NCI-H345 (cell line): ENCODE measurements at places on chromosomes 13 and 19.

DNA sequence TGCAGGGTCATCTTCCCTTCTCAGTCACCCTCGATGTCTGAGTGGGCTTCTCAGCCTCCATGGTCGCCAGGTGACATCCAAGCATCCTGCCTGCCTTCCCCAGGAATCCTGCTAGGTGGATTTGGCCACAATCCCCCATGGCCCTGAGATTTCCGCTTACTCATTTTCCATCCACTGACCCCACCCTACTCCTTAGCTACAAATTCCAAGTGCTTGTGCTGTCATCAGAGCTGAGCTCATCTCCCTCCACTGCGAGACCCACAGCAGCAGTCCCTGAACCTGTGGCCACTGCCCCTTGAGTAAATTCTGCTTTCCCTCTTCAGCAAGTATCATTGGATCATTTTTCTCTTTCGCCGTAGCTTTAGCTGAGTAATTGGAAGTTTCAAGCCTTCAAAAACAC lies 90.5 kb upstream of the ANKRD10 start:
- no peak for DNase-seq

DNA sequence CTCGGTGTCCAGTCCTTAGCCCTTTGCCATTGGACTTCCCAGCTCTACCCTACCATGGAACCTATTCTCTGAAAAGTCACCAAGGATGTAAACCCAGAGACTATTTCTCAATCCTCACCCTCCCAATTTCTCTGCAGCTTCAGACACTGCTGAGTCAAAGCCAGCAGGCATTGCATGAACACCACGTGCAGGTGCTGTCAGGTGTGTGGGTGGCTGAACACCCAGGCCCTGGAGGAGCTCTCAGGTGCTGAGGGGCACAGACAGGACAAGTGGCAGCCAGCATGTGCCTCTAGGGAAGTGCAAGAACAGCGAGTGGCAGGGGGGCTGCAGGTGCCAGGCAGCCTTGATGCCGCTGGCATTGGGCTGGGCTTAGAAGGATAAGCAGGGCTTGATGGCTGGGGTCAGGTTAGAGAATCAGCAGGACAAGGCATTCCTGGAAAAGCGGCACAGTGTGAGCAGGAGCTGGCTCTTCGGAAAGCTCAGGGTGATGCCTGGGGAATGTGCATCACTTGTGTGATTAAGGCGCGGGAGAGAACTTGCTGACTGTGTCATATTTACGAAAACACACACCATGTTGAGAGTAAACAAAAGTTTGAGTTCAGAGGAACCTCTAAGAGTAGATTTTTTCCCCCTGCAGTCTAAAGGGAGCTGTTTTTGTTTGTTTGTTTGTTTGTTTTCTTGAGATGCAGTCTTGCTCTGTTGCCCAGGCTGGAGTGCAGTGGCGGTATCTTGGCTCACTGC lies 83.8 kb downstream of the LNX2 start:
- DNase-seq: peak; percentile 3

GRCh38 chr19:388691-389090 lies 20.3 kb downstream of the C2CD4C start:
- no peak for DNase-seq

DNA sequence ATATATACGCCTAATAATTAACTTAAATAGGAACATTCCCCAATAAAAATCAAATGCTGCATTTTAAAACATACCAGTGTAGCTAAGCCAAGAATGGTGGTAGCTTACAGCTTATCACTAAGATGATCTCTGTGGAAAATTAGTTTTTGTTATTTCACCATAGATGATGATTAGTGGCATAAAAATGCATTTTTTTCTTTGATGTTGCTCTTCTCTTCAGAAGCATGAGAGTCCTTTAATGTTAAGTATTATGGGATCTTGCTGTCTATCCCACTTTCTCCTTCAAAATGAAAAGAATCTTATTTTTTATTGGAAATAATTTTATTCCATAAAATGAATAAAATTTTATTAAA lies 731.0 kb downstream of the SLITRK1 start:
- no peak for DNase-seq

- no peak for DNase-seq
Measured at GRCh38 chr13:20360041-20360491, 127.9 kb upstream of the GJB6 start.

DNA sequence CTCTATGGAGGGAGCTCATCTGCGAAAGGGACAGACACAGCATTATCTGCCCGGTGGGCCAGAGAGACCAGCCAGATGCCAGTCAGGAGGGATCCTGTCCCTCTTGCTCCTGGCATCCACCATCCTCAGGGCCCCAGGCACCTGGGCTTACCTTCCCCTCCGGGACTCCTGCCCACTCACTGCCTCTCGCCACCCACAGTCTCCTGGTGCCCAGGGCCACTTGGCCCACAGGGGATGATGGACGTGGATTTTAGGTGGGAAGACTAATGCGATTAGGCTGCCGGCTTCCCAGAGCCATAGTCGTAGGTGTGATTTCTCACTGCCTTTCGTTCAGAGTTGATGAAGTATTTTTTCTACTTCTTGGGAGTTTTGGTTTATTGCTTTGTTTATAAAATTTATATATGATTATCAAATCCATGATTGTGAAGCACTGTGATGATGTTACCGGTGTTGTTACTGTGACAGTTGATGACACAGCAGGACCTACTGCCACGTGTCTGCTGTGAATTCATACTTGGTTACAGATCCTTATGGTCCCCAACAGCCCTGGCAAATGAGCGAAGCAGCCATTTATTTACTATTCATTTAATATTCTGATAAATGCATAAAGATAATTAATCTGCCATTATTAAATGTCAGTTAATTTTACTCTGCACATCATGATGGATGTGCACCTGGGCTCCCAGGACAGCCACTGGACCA lies 14.5 kb upstream of the CHAMP1 start:
- DNase-seq: no peak

- no peak for DNase-seq
Measured at GRCh38 chr13:19961924-19962323, 3.4 kb downstream of the ZMYM2 start.

- no peak for DNase-seq
Measured at GRCh38 chr19:58401840-58402421, 6.5 kb downstream of the RNF225 start.
